ENCODE measurements at places on chromosomes 16 and 17.

- no peak for DNase-seq
These were observed 2.8 kb downstream of the RECQL5 start for GRCh38 chr17:75664099-75664549.

DNA sequence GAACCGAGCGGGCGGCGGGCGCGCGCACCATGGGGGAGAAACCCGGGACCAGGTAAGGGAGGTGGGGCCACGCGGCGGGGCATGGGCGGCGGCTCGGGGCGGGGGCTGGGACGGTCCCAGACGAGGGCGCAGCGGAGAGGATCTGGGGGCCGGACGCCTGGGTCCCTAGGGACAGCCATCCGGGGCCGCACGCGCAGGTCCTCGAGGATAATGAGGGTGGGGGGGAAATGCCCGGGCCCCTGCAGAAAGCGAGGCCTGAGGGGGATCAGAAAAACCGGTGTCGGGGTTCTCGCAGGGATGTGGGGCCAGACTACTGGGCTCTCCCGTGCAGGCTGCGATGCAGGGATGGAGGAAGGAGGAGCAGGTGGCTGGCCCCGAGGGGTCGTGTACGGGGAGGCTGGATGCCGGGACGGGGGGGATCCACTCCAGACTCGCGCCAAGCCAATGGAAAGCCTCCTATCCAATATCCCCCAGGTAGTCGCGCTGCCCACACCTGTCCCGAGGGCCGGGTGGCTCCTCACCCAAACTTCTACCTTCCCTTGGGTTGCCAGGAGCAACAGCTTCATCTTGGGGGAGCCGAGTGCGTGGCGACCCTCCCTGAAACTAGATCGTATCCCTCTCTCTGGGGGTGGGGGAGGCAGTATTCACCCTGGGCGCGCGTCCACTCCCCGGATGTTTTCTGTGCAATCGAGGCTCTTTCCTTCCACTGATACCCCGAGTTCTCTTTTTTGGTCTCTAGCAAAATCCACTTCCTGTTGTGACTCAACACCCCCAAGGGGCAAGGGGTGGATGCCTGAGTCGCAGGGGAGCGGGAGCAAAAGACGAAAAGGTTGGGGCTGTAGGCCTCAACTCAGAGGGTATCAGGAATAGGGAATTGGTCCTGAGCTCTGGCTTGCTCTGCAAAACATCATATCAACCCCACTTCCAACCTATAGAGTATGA, 532 bp downstream of the ARRB2 start:
- no peak for DNase-seq

DNA sequence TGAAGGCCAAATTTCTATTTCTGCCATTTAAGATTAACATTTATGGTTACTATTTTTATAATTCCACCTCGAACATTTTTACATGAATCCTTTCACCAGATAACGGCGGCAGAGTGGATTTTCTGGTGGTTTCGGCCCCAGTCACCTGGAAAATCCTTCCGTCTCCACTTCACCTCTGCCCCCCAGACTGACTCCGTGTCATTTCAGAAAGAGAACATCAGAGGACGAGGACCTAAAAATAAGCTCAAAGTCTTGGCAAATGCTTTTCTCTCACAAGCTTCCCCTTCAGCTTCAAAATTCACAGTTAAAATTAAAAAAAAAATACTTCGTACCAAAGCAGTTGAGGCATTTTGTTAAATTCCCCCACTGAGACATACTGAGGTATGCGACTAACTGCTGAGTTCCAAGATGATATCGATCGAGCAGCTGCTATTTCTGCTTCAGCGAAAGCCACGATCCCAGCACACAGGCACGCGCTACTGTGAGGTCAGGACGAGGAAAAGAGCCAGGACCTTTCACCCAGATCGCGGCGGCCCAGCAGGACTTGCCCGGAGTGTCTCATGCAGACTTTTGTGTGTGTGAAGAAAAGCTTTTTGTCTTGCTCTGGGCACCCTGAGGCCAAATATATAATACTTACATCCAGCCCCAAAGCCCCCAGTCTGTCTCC, 36.8 kb downstream of the ASPA start:
- no peak for DNase-seq

- DNase-seq, result no peak
These were observed 15.9 kb upstream of the DOK4 start for GRCh38 chr16:57502048-57502775.

GRCh38 chr16:80656711-80657150, 115.9 kb downstream of the DYNLRB2 start:
- no peak for DNase-seq

GRCh38 chr17:63639125-63639524, 16.9 kb downstream of the MAP3K3 start:
- DNase-seq, result no peak
